ENCODE measurements at places on chromosomes 2 and 18. TPM values are rescaled to one million over a fixed set of nuclear protein-coding genes. Genes with fewer than 3 reads are reported as not detected.
A peak's percentile ranks its signal among the peaks of the same experiment; 100 is the strongest.

DNA sequence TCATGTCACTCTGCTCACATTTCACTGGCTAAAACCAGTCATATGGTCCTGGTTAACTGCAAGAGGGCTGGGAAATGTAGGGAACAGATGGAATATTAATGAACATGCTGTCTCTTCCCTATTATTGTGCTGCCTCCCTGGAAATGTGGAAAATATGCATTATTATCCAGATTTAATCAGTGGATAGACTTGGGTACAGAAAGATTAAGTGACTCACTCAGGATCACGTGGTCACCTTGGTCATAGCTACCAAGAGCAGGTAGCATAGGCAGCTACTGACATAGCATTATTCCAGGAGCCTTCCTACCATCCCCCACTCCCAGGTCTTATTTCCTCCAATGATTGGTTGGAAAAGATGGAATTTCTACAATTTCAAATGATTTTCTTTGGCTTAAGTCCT lies 141.1 kb downstream of the HRH4 start:
- H3K27me3 ChIP-seq, result no peaks in the 10 kb centered on the region
- no peak overlapping the region for H3K4me3 ChIP-seq
- no peak for DNase-seq
- H3K36me3 ChIP-seq, result no peaks in the 10 kb centered on the region
- H3K27ac ChIP-seq, result no peak overlapping the region
- no peaks in the 10 kb centered on the region for H3K4me1 ChIP-seq

GRCh38 chr2:233087713-233088112 lies 27.6 kb downstream of the INPP5D start:
- H3K4me1 ChIP-seq, result no peaks in the 10 kb centered on the region
- no peak overlapping the region for H3K27ac ChIP-seq
- H3K36me3 ChIP-seq, result no peaks in the 10 kb centered on the region

DNA sequence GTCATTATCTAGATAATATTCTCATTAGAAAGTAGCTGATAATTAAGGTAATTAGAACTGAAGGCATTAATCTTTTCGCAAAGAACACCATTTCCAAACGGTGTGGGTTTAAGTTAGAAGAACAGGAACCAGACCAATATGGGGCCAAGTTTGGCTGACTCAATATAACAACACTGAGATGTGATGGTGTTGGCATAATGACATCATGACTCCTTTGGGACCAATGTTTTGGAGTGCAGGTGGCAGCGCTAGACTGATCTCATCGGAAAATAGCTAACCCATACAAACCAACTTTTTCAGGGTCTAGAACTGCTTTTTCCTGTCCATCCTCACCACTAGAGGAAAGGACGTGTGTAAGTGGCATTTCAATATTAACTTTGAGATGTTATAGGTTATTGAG lies 1171.7 kb upstream of the ZEB2 start:
- no peak overlapping the region for H3K27ac ChIP-seq

GRCh38 chr2:10123281-10123680 lies 742 bp downstream of the RRM2 start:
- H3K4me1 ChIP-seq, result peaks cover 30% of the 10 kb centered on the region
- peak; percentile 19 for DNase-seq
- peaks cover 10% of the 10 kb centered on the region for H3K36me3 ChIP-seq

The TCF4 gene
- 39.1 TPM for polyA plus RNA-seq

The RAX gene
- polyA plus RNA-seq, result not detected

- DNase-seq, result no peak
- H3K36me3 ChIP-seq, result no peaks in the 10 kb centered on the region
- H3K27me3 ChIP-seq, result no peaks in the 10 kb centered on the region
- no peak overlapping the region for H3K27ac ChIP-seq
- no peak overlapping the region for H3K4me3 ChIP-seq
Observed at GRCh38 chr2:119402645-119403560, 28.8 kb upstream of the TMEM37 start.

DNA sequence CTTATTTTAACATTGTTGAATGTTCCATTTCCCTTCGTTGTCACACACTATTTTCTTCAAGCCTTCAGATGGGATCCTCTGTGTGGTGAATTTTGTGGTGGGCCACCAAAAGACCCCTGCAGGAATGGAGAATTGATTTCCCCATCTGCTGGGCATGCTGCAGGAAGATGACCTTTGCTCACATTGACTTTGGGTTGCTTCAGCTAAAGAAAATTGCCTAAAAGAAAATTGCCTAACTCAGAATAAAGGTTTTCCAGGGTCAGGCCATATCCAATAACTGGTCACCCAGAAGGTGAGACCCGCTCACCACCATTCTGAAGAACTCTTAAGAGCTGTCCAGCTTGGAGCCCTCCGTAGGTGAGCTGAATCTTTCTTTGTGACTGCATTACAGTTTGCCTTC lies 192.5 kb downstream of the CDH7 start:
- no peak for DNase-seq
- H3K4me3 ChIP-seq, result no peak overlapping the region
- H3K4me1 ChIP-seq, result peaks cover 5% of the 10 kb centered on the region

The MFSD2B gene
- not detected for polyA plus RNA-seq

The CD28 gene
- polyA plus RNA-seq, result 0.13 TPM

The FRZB gene
- 3.5 TPM for polyA plus RNA-seq

The RNF125 gene
- polyA plus RNA-seq, result 0.05 TPM

The FAM124B gene
- polyA plus RNA-seq, result not detected

The PRKD3 gene
- 17.5 TPM for polyA plus RNA-seq

DNA sequence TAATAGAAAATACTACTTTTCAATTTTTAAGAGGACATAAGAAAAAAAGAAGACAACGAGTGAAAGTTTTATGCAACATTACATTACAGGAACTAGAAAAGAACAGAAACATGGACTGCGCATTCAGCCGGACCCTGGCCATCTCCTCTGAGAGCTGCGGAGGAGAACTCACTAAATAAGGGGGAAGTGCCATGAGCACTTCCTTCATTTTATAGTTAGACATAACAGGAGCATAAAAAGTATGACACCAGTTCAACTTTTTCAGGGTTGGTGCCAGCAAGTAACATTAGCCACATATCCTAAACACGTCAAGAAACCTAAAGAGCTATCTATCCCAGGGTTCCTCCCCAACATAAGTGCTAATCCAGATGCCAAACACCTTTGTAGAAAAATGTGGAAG lies 78.0 kb upstream of the SERTAD2 start:
- no peak overlapping the region for H3K4me3 ChIP-seq
- H3K36me3 ChIP-seq, result no peaks in the 10 kb centered on the region
- no peak overlapping the region for H3K27ac ChIP-seq
- no peaks in the 10 kb centered on the region for H3K27me3 ChIP-seq
- peaks cover 19% of the 10 kb centered on the region for H3K4me1 ChIP-seq

The DAW1 gene
- polyA plus RNA-seq, result 1.2 TPM

GRCh38 chr18:31609886-31610285 lies 18.2 kb downstream of the TTR start:
- no peak overlapping the region for H3K4me3 ChIP-seq
- H3K4me1 ChIP-seq, result peaks cover 6% of the 10 kb centered on the region
- no peaks in the 10 kb centered on the region for H3K36me3 ChIP-seq
- no peaks in the 10 kb centered on the region for H3K27me3 ChIP-seq
- no peak for DNase-seq

The CNRIP1 gene
- polyA plus RNA-seq, result 63.0 TPM

DNA sequence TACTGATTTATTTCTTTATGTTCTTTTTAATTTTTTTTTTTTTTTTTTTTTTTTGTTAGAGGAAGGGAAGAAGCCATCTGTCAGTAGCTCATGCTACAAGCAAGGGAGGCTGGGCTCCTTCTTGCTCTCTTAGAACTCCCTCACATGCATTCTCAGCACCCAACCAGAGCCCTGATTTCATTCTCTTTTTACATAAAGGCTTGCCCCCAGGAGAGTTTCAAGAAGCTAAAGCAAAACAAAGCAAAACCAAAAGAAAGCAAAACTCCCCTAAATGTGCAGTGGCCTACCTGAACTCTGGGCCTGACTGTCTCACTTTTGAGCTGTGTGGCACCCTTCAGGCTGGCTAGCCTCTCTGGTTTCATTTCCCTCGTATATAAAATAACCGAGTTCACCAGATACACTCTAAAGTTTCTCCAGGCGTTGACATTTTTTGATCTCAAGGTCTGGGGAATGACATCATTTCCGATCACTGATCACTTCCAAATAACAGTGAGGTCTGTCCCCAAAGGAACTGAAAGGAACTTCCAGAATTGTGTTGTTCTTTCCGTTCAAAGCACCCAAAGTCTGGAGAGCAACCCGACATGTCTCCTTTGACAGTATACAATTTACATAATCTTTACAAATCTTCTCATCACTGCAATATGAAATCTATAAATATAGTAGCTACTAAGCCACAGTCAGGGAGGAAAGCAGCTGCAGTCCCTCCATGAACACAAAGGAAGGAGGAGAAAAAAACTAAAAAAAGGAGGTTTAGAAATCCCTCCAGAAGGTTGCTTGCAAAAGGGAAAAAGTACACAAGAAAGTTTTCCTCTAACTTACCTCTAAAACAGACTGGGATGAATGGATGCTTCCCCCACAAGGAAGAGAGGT lies 145.6 kb upstream of the NCK2 start:
- H3K36me3 ChIP-seq, result no peaks in the 10 kb centered on the region
- H3K4me3 ChIP-seq, result no peak overlapping the region
- H3K4me1 ChIP-seq, result no peaks in the 10 kb centered on the region

DNA sequence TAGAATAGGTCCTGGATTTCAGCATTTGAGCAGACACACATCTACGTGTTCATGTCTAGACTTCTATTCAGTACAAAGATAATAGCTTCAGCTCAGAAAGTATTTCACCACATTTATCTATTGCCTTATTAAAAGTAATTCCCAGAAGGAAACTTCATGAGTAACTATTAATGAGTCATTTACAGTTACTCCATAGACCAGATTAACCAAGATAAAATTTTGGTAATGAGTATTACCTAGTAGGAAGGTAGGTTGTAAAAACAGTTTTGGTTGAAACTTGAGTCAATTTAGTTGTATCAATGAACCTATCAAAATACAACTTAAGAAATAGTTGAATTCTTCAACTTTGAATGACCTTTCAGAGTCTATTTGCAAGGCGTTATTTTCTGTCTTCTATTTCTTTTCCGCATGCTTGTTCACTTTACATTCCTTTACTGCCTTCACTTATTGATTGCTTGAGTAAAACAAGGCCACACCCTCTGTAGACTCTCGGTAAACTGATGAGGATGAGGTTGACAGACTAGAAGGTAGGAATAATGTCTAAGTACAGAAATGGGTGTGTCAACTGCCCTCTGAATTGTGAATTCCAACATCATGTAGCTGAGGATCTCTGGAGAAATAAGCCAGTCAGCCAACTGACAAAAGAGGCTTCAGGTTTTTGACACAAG lies 1165.6 kb upstream of the ZEB2 start:
- H3K4me3 ChIP-seq, result no peak overlapping the region
- no peak overlapping the region for H3K27ac ChIP-seq
- no peaks in the 10 kb centered on the region for H3K36me3 ChIP-seq
- H3K27me3 ChIP-seq, result no peaks in the 10 kb centered on the region

DNA sequence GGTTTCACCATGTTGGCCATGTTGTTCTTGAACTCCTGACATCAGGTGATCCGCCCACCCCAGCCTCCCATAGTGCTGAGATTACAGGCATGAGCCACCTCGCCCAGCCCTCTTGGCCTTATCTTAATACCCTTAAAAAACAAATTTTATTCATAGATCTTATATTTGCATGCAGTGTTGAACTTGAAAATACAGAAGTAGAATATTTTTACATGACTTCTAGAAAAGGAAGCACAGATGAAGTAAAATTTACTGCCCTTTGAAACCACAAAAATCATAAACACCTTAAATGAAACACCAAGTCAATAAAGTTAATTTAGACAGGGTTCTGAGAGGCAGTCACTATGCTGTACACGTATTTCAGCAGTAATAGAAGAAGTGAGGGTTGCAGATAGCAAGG lies 145.7 kb downstream of the CERS6 start:
- DNase-seq, result no peak
- H3K36me3 ChIP-seq, result no peaks in the 10 kb centered on the region
- no peaks in the 10 kb centered on the region for H3K27me3 ChIP-seq
- H3K4me1 ChIP-seq, result no peaks in the 10 kb centered on the region

GRCh38 chr18:39375066-39375465 lies 1809.5 kb upstream of the CELF4 start:
- H3K36me3 ChIP-seq, result no peaks in the 10 kb centered on the region
- no peak for DNase-seq
- H3K27ac ChIP-seq, result no peak overlapping the region
- no peak overlapping the region for H3K4me3 ChIP-seq
- H3K27me3 ChIP-seq, result no peaks in the 10 kb centered on the region

The VAMP8 gene
- polyA plus RNA-seq, result 0.72 TPM

The PTPRN gene
- 9.5 TPM for polyA plus RNA-seq

- H3K36me3 ChIP-seq, result peaks cover 9% of the 10 kb centered on the region
- H3K4me1 ChIP-seq, result no peaks in the 10 kb centered on the region
- H3K27ac ChIP-seq, result no peak overlapping the region
- no peak overlapping the region for H3K4me3 ChIP-seq
Observed at GRCh38 chr18:23205980-23206379, 70.7 kb downstream of the CABLES1 start.

The AKAIN1 gene
- polyA plus RNA-seq, result not detected

The POTEC gene
- not detected for polyA plus RNA-seq

- H3K4me1 ChIP-seq, result no peaks in the 10 kb centered on the region
- DNase-seq, result no peak
- H3K27me3 ChIP-seq, result no peaks in the 10 kb centered on the region
- H3K36me3 ChIP-seq, result no peaks in the 10 kb centered on the region
Observed at GRCh38 chr2:178830451-178830850, 23.2 kb upstream of the TTN start.

The MYO5B gene
- 1.3 TPM for polyA plus RNA-seq

- no peak for DNase-seq
- no peaks in the 10 kb centered on the region for H3K4me1 ChIP-seq
- H3K36me3 ChIP-seq, result no peaks in the 10 kb centered on the region
- no peak overlapping the region for H3K4me3 ChIP-seq
- H3K27me3 ChIP-seq, result no peaks in the 10 kb centered on the region
Observed at GRCh38 chr18:39460136-39460535, 1894.5 kb upstream of the CELF4 start.

The SELENOI gene
- 6.2 TPM for polyA plus RNA-seq

GRCh38 chr2:200740907-200741306 lies 70.8 kb upstream of the BZW1 start:
- H3K27me3 ChIP-seq, result no peaks in the 10 kb centered on the region
- no peaks in the 10 kb centered on the region for H3K4me1 ChIP-seq
- no peaks in the 10 kb centered on the region for H3K36me3 ChIP-seq
- H3K4me3 ChIP-seq, result no peak overlapping the region
- DNase-seq, result no peak
- H3K27ac ChIP-seq, result no peak overlapping the region

The CRYGC gene
- 0.31 TPM for polyA plus RNA-seq

The DSG1 gene
- polyA plus RNA-seq, result not detected

DNA sequence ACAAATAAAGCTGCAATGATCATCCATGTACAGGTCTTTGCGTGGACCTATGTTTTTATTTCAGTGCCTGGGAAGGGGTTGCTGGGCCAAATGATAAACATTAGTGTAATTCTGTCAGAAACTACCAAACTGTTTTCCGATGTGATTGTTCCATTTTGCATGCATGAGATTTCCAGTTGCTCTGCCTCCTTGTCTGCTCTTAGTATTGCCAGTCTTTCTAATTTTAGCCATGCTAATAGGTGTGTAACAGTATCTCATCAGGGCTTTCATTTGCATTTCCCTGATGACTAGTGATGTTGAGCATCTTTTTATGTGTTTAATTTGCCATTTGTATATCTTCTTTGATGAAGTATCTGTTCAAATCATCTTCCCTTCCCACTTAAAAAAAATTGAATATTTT lies 67.5 kb downstream of the SP110 start:
- no peak overlapping the region for H3K27ac ChIP-seq
- no peak for DNase-seq
- H3K4me3 ChIP-seq, result no peak overlapping the region

- no peak overlapping the region for H3K27ac ChIP-seq
- no peaks in the 10 kb centered on the region for H3K27me3 ChIP-seq
- no peak overlapping the region for H3K4me3 ChIP-seq
- DNase-seq, result no peak
- no peaks in the 10 kb centered on the region for H3K4me1 ChIP-seq
Observed at GRCh38 chr2:40773291-40773690, 321.4 kb upstream of the SLC8A1 start.

- H3K27ac ChIP-seq, result no peak overlapping the region
- H3K4me1 ChIP-seq, result peaks cover 2% of the 10 kb centered on the region
- no peak for DNase-seq
- no peak overlapping the region for H3K4me3 ChIP-seq
Observed at GRCh38 chr2:202721621-202722020, 86.9 kb downstream of the FAM117B start.

All from SK-N-SH (cell line).